Progenitor cell of endocrine pancreas (in vitro differentiated cells): ENCODE measurements at places on chromosomes 2 and 18.

DNA sequence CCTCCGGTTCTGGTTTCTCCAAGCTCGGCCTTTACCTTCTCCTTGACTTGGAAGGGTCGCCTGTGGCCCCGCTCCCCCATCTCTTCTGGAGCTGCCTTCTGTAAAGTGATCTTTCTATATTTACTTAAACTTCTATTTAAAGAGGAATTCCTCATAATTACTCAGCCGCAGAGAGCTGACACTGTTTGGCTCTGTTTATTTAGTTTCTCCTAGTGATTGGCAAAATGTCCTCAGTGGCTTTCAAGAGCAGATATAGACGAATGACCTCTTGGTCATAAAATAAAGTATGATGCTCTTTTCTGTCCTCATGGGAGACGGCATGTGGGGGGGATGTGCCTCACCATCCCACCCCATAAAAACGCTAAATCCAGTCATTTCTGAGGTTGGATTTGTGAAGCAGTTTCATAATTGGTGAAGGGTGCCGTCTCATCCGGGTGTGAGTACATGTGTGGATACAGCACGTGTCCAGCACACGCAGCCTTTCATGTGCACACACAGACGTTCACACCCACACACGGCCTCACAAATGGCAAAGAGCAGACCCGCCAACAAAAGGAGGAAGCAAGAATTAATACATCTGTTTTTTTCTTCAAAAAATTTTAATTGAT, 43.4 kb upstream of the SMAD7 start:
- no peak for DNase-seq

DNA sequence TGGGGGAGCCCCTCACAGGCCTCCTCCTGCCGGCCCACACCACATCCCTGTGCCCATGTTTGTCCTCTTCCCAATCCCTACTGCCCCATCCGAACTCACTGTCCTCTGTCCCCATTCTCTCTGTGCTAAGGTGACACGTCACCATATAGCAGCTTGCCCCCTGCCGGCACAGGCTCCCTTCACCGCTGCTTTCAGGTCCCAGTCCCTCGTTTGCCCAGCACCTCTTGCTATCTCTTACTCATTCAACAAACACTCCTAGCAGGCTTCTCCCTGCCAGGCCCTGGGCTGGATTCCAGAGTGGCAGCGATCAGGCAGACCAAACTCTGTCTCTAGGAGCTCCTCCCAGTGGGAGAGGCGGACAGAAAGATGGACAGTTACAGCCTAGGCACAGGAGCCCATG, 74.3 kb downstream of the TFCP2L1 start:
- no peak for DNase-seq

DNA sequence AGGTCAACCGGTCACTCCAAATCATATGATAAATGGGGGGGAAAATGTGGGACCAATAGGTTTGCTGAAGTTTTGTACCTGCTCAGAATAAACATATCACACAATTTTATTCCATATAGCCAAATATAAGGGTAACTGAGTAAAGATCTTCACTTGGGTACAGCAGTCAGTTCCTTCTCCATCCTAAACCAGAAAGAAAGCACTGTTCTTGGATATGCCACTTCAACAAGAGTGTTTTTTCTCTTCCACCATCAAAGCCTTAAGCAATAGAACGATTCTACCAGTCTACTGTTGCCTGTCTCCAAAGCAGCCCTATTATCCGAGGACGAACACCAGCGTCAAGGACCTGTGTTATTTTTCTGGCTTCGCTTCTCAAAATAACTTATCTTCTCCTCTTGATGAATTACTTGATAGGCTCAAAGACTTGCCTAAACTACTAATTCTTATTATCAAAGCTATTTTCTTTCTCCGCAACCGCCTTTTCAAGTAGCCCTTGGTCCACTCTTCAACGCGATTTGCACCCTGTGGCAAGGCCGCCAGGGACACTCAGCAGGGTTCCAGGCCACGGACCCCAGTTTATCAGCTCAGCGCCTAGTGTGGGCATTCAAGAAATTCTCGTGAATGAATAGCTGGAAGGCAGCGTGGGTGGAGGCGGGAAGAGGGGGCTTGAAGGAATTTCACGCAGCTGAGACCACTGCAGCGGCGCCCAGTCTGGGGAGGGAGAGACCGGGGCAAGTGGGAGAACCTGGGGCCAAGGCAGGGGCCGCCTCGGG, 646 bp downstream of the ALS2 start:
- DNase-seq: no peak

DNA sequence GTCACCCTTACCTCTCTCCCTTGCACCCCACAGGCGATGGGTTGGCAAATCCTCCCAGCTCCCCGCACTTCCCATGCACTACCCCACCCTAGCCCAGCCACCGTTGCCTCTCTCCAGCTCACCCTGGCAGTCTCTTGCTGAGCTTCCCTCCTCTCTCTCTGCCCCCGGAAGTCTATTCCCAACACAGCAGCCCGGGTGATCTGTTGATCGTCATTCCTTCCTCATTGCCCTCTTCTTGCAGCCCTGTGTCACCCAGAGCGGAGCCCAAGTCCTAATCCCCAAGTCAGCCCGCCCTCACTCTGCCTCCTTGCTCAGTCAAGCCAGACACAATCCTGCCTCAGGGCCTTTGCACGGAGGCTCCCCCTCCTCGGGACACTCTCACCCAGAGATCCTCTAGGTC, 55.2 kb downstream of the CIB4 start:
- no peak for DNase-seq

- no peak for DNase-seq
These were observed 21.0 kb downstream of the CHST10 start for GRCh38 chr2:100396483-100396882.

DNA sequence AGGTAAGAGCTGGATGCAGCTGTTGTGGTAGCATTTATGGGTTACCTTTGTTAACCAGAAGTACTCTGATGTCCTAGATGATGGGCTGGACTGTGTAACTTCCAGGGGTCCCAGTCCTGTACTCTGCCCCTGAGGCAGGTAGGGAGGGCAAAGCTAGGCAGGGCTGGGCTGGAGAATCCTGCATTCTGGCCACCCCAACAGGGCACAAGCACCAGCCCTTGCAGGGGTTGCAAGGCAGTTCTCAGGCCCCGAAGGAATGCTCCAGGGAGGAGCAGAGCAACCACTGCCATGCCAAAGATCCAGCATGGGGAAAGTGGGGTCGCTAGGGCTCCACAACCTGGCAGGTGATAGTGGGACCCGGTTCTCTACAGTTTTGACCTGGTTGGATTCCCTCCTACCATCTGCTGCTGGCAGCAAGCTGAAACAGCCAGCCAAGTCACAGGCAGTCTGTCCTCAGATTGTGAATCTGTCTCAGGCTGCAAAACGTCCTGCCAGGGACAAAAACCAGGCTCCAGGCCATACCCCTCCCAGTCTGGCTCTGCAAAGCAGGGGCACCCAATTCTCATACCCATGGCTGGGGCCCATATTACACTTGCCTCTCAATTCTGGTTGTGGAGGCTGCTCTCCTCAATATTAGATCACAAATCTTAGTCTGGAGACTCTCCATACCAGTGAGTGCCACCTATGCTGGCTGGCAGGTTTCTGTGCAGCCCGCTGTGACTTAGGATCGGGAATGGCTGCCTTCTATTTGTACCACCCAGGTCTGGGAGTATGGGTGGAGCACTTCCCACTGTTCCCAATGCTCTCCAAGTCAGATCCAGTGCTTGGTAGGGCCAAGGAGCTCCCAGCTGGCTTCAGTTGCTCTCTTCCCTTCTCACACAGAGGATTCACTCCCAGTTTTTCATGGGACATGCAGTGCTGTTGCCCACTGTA, 61.1 kb downstream of the SMCHD1 start:
- DNase-seq: no peak
